Activated CD8-positive, alpha-beta T cell treated with anti-CD3 and anti-CD28 coated beads for 36 hours (primary cell): ENCODE measurements at places on chromosomes 11 and 22. TPM values are rescaled to one million over a fixed set of nuclear protein-coding genes. Genes with fewer than 3 reads are reported as not detected.

Gene PGM2L1
- 5.8 TPM for total RNA-seq

Gene CHST1
- total RNA-seq = not detected

DNA sequence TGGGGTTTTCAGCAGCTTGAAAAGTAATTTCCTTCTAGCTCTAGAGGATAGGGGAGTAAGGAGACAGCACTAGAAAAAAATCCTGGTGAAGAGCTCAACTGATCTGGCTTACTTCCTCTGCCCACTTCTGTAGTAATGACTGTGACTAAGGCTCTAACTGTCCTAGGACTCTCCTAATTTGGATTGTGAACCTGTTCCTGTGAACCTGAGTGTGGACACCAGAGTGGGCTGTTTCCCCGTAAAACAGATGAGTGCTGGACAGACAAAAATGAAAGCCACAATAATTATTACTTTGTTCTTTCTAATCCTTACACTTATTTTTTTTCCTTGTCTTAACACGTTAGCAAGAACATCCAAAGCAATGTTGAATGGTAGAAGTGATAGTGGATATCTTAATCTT, 154.1 kb downstream of the AASDHPPT start:
- no peaks in the 10 kb centered on the region for H3K4me1 ChIP-seq
- no peaks in the 10 kb centered on the region for H3K36me3 ChIP-seq
- H3K27me3 ChIP-seq = no peaks in the 10 kb centered on the region
- no peak for DNase-seq

DNA sequence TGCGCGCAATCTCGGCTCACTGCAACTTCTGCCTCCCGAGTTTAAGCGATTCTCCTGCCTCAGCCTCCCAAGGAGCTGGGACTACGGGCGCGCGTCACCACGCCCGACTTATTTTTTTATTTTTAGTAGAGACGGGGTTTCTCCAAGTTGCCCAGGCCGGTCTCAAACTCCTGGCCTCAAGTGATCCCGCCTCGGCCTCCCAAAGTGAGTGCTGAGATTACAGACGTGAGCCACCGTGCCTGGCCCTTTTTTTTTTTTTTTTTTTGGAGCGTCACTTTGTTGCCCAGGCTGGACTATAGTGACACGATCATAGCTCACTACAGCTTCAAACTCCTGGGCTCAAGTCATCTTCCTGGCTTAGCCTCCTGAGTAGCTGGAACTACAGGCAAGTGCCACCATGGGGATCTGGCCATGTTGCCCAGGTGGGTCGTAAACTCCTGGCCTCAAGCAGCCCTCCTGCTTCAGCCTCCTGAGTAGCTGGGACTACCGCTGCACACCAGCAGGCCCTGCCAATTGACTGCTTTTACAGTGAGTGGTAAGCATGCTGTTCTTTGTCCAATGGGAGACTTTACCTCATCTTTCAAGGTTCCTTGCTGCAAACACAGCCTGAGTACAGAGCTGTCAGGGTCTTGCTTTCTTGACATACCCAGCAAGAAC, 600 bp upstream of the CENPM start:
- H3K36me3 ChIP-seq = peaks cover 32% of the 10 kb centered on the region
- H3K4me1 ChIP-seq = peaks cover 39% of the 10 kb centered on the region
- DNase-seq = no peak
- peak overlapping the region; percentile 94 for H3K27ac ChIP-seq
- no peaks in the 10 kb centered on the region for H3K27me3 ChIP-seq
